Activated CD4-positive, alpha-beta T cell treated with anti-CD3 and anti-CD28 coated beads, Interleukin-2, amount 10 ng/mL, durations not matched to agents 7 days and 5 days (primary cell): ENCODE measurements at places on chromosomes 7 and 10. TPM values are rescaled to one million over a fixed set of nuclear protein-coding genes. Genes with fewer than 3 reads are reported as not detected.

DNA sequence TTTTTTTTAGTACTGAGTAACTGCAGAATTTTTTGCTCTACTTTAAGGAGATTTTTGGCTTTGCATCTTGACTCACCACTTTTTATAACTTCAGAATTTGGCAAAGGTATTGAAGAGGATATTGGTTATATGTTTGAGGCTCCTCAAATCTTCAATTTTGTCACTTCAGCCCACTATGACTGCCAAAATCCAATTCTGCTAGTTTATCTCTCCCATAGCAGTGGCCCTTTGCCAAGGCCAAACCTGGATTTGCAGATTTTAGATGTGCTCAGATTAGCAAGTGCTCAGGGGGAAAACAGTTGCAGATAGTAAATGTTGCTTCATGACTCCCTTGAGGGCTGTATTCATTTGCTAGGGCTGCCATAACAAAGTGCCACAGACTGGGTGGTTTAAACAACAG is 427.5 kb downstream of the ADRA2A start:
- DNase-seq: no peak

DNA sequence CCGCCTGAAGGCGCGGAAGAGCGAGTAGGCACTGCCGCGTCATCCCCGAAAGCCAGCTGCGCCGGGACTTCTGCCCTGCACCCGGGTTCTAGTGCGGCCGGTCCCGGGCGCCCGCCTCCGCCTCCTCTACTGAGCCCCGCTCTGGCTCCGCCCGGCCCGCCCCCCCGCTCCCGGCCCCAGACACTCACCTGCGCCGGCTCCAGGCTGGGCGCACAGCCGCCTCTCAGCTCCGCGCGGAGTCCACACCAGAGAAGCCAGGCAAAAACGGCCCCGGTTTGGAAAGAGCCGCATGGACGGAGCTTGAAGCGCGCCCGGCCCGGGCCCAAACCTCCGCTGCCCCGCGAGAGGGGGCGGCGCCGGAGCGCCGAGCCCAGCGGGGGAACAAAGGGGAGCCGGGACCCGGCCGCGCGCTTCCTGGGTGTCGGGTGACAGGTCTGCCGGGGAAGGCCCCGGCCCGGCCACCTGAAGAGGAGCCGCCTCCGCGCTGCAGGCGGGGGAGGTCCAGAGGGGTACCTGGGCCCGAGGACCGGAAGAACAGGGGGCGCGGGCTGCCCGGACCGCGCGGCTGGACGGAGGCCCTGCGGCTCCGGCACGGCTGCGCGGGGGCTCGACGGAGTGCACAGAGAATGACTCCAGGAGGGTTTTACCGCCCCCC is 168.2 kb downstream of the NRF1 start:
- peak; percentile 27 for DNase-seq

GRCh38 chr10:13440185-13441061 is 88.4 kb downstream of the BEND7 start:
- DNase-seq: peak; percentile 62

- DNase-seq: no peak
Measured at GRCh38 chr10:4984971-4985594, 18.6 kb downstream of the AKR1C2 start.

GRCh38 chr10:61096056-61096455 is 152.1 kb upstream of the RHOBTB1 start:
- no peak for DNase-seq

DNA sequence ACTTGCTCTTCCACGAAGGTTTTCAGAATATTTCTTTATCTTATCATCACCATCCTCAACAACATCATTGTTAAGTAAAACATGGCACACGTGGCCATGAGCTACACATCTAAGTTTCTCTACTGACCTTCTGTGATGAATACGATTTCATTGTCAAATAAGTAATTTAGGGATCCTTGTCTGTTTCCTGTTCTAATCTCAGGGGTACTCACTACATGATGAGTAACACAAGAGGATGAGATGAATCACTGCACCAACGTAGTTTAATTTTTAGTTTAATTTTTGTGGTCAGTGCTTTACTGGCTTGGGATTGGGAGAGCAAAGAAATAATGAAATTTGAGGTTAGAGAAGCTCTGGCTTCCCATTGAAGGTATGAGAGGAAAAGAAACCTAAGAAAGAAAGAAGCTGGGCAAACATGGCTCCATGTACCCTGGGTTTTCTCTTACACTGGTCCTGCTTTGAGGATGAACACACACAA is 461.9 kb upstream of the KLF6 start:
- no peak for DNase-seq

- no peak for DNase-seq
Measured at GRCh38 chr10:109029870-109030269, 893.4 kb downstream of the XPNPEP1 start.

DNA sequence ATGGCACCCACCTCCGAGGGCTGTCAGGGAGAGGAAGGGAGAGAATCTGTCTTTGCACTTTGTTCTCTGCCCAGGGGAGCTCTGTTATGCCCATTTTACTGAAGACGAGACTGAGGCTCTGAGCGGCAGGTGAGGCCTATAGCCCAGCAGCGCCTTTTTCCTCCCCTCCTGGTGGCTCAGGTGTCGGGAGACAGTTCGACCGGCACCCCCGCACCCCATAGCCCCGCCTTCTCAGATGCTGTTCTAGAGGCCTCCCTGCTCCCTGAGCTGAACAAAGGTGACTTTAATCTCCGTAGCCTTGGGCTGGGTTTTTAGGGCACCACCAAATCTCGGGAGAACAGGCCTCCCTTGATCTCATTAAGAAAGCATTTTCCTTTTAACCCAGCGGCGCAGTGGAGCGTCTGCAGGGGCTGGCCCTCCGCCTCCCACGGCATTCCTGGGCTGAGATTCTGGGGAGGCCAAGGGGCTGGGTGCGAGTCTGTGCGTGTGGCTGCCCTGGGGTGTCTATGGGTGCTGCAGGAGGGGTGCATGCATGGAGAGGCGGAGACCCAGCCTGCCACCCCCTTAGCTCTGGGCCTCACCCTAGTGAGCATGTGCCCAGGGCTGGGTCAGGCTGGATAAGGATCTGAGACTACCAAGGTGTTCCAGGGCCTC is 3.3 kb downstream of the LFNG start:
- DNase-seq: peak; percentile 58

Gene PNLIPRP2
- not detected for total RNA-seq

GRCh38 chr10:52215745-52216361 is 98.2 kb upstream of the DKK1 start:
- DNase-seq: peak; percentile 62

DNA sequence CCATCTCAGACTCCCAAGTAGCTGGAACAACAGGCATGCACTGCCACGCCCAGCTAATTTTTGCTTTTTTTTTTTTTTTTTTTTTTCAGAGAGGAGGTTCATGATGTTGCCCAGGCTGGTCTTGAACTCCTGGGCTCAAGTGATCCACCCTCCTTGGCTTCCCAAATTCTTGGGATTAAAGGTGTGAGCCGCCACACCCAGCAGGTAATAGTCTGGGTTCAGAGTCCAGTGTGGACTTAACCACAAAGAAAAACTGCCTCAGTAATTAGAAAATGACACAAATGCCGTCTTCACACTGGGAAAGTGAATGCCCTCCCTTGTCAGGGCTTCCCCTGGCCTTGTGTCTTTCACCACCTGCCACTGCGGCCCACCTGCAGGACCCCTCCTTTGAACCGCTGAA is 101.1 kb downstream of the RAB11FIP2 start:
- DNase-seq: no peak

Gene SPDYE6
- total RNA-seq: not detected

GRCh38 chr10:98994030-98994429 is 241.6 kb downstream of the HPSE2 start:
- no peak for DNase-seq

DNA sequence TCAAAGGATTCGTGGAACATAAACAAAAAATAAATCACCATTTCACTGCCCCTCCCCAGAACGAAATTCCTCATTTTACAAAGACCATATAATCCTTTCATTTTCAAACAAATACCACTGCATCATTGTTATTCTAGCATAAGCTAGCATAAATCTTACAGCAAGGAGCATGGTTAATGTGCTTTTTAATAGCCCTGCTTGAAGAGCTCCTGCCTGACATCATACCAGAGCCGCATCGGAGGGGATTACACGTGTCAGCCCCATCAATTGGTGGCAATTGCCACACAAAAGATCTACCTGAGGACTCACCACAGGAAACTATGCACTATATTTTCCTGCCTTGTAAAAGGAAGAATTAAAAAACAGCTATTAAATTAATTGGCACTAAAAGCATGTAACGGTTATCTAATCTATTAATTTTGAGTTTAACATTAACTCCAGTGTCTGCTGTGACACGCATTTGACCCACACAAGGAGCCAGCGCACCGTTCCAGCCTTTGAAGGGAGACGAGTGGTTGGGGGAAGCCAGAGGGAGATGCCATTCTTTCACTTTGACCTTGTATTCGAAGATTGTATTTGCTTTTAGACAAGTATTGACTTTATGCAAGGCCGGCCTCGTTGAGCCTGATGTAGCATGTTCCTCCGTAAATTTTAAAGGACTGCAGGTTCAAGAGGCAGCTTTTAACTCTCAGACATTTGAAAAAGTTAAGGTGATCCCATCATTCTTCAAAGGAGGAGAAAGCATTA is 261.1 kb upstream of the RNF32 start:
- DNase-seq: no peak

Gene CDC14C
- total RNA-seq: not detected

DNA sequence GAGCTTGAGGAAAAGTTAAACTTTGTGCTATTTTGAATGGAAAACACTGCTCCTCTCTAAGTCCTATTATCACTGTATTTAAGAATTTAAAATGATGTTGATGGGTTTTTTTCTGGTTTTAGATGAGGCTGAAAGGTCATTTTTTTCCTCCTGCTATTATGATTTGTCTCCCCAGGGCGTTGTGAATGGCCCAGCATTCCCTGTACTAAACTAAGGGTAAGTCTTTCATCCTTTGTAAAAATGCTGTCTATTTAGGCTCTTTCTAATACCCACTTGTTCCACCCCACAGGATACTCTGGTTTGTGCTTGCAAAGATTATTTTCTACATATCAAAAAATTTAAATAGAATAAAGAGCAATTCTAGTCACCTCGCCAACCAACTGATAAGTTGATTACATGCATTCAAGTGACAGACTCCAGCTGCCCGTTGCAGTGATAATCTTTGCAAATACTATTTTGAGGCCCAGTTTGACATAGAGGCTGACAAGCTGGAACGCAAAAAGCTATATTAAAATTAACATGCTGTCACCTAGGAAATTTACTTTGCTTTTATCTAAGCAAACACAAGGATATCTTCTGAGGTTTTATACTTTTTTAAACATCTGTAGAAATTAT is 222.3 kb upstream of the TMEM229A start:
- DNase-seq: no peak

GRCh38 chr7:76317782-76318487 is 15.5 kb downstream of the HSPB1 start:
- peak; percentile 97 for DNase-seq

DNA sequence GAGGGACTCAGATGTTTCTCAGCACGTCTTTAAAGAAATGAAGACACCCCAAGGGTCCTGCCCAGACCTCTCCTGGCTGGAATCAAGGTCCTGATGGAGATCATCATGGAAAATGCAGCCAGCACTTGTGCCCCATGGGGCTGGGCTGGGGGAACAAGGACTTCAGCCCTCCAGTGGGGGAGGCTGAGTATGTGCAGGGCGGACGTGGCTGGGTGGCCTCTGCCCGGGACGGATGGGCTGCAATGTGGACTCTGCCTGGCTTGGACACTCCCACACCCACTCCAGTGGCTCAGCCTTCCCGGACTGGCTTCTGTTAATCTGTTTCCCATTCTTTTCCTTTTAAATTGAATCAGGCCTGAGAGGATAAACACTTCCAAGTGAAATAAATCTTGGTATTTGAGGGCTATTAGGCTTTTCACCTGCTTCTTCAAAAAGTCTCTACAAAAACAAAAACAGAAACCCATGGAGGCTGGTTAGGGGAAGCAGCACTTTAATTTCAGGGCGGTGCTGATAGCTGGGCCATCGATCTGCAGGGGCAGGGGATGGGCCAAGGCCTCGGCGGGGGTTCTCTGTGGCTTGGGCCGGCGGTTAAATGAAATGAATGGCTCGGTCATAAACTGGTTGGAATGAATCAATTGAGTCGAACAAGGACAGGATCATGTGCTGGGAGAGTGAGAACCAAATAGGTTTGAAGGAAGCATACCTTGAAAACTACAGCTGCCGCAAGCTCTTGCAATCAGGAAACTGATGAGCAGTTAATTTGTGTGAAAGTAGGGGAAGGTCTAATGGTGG is 51.4 kb downstream of the ADARB2 start:
- DNase-seq: no peak

- no peak for DNase-seq
Measured at GRCh38 chr10:132264306-132264950, 43.3 kb downstream of the STK32C start.

- no peak for DNase-seq
Measured at GRCh38 chr10:115171392-115171960, 78.3 kb downstream of the ATRNL1 start.

- no peak for DNase-seq
Measured at GRCh38 chr7:103349805-103350204, 2.4 kb downstream of the PSMC2 start.

- DNase-seq: no peak
Measured at GRCh38 chr10:26468291-26468690, 30.1 kb downstream of the APBB1IP start.

DNA sequence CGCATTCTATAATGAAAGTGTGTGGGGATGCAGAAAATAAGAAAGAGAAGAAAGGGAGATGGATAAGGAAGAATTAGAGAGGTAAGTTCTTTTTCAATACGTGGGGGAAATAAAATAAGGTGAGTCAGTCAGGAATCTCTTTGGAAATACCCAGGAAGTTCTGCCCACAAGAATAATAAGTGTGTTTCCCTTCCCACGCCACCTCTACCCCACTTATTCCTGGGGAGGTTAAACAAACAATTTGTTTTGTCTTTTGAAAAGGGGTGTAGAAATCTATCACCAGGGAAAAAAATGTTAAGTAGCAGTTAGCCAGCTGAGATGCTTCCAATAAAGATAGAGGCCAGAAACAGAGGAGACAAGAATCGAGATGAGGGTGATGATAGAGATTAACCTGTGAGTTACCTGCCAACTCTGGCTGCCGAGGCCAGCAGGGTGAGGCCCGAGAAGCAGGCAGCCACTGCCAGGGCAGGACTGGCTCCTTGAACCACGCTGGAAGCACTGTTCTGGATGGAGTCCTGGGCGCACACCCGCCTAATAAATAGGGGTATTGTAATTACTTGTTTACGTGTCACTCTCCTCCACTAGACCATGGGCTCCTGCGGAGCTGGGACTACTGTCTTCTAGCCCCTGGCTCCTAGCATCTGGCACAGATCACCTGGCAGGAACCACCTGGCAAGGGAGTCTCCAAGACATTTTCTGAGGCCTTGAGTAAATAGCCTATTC is 191.3 kb downstream of the FGFR2 start:
- no peak for DNase-seq

DNA sequence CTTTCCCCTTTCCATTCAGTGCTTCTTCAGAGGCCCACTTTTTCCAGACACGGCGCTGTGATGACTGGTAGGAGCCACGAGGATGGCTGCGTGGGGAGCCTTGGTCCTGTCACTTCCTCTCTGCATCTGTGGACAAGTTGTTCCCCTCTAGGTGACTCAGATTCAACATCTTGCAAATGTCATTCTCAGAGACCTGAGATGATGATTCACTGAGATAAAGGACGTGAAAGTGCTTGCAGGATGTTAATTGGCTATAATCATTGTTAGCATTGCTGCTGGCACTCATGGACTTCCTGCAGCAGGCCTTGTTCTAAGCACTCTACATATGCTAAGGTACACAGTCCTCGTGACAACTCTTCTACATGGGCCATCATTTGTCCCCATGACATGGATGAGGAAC is 489.8 kb upstream of the ZMIZ1 start:
- no peak for DNase-seq

Gene LRMDA
- not detected for total RNA-seq

GRCh38 chr10:23978317-23978716 is 230.6 kb upstream of the KIAA1217 start:
- no peak for DNase-seq
